ENCODE measurements at places on chromosomes 11 and 22.

DNA sequence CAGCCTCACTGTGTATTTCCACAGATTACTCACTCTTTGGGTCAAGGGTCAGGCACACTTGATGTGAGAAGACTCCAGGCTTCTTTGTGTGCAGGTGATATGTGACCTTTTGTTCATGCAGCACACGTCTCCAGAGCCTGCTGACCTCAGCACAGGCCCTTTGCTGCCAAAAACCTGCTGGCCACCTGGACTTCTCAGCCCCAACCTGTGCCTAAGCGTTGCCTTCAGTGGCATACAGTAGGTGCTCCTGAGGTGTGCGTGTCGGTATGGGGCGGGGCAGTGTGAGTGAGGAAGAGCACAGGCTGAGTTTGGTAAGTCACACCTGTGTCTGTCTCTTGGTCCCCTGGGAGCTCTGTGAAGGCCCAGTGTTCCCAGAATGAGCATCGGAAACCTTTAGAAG lies 58.1 kb downstream of the WNT11 start:
- DNase-seq: no peak

DNA sequence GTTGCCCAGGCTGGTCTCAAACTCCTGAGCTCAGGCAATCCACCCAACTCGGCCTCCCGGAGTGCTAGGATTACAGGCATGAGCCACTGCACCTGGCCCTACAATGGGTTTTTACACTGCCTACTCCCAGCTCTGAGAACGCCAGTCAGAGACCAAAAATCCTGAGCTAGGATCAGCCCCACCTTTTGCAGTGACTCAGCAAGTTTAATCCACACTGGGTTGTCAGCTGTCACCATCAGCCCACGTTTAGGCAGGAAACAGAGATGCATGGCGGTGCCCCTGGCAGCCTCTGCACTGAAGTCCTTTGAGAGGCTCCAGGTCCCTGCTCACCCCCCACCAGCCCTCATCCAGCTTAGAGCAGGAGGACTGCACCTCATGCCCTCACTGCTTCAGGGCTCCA lies 117.6 kb downstream of the ARHGAP8 start:
- no peak for DNase-seq

- DNase-seq: no peak
Observed at GRCh38 chr22:48908547-48908946, 919.1 kb downstream of the BRD1 start.

DNA sequence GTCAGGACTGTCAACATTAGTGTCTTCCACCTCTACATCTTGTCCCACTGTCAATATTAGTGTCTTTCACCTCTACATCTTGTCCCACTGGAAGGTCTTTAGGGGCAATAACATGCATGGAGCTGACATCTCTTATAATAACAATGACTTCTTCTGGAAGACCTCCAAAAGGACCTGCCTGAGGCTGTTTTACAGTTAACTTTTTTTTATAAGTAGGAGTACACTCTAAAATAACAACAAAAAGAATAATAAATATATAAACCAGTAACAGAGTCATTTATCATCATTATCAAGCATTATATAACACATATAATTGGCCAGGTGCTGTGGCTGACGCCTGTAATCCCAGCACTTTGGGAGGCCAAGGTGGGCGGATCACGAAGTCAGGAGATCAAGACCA lies 57.5 kb downstream of the PAK1 start:
- DNase-seq: no peak

DNA sequence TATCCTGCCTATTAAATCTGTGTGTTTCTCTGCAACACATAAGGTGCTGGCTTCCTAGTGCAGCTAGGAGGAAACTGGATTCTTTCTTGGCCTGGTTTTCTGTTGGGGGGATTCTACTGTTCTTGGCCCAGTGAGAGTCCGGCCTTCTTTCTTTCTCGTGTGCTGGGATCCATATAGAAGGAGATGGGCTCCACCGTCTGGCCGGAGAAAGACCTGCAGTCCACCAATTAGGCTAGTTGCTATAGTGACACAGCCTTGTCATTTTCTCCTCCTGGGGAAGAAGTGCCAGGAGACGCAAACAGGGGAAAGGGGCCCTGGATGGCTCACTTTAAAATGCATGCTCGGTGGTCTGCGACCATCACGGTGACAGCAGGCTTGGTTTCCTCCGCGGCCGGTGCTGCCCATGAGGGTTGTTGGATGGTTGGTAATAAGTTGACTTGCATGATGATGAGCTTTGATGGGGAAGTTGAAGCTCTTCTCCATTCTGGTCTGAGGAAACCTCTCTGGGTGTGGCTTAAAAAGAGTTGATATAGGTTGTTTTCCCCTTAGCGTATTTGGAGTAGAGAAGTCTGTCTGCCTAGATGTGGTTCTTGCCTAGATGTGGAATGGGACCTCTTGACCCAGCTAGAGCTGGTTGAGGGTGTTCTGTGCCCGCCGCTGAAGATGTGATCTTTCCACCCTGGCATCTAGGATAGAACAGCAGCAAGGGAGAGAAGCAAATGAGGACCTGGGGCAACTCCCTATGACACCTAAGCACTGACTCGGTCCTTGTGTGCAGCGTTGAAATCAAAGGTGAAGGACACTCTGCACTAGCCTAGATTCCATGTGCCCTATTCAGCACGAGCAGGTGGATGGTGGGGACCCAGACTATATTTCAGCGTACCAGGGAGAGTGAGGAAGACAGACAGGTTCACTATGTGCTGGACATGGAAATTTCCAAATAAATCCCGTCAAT lies 1335.0 kb downstream of the BRD1 start:
- DNase-seq: peak; percentile 77

DNA sequence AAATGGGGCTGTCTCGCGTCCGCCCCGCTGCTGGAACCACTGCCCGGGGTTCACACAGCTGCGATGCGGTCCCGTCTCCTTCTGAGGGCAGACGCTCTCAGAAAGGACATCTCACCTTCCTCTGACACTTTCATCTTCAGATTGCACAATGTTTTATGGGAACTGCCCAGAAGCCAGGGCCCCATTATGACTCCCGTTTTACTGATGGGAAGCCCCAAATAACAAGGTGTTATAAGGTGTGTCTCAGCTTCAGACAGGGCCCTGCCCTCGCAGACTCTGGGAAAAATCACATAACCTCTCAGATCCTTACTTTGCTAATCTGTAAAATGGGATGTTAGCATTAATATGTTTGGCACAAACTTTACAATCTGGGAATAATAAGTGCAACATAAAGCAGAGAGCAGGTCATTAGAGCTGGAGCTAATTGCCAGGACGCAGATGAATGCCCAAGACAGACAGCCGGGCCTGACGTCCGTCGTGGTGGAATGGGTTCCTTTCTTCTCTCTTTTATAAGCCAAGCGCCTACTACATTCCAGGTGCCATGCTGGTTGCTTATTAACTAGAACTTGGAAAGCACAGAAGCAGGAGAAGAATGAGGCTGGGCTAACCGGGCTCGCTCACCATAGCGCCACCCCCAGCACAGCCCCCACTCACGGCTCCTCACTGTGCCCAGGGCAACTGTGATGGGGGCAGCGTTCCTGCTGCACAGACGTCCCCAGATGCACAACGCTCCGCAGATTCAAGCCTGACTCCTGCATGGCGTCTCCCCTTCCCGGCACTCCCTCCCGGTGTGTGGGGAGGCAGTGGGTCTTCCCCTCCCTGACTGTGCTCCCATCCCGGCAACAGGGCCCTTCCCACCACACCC lies 43.8 kb downstream of the TRMU start:
- DNase-seq: no peak

DNA sequence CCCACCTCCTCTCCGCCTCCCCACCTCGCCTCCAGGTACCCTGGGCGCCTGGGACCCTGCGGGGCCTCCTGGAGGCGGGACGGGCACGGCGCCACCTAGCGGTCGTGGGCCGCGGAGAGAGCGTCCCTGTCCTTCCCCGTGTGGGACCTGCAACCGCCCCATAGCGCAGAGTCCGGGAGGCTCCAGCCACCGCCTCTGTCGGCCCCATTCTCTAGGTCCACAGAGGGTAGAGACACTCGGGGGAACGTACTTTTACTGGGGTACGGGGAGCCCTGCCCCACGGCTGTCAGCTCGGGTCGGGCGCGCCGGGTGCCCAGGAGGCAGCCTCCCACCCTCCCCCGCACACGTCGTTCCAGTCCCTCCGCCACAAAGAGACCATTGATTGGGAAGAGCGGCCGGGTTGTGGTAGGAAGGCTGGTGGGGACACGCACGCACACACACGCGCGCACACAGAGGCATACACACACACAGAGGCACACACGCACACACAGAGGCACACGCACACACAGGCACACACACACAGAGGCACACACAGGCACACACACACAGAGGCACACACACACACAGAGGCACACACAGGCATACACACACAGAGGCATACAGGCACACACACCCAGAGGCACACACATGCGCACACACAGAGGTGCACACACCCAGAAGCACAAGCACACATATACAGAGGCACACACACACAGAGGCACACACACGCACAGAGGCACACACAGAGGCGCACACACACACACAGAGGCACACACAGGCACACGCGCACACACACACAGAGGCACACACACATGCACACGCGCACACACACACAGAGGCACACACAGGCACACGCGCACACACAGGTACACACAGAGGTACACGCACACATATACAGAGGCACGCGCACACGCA lies 12.6 kb upstream of the NECTIN1 start:
- DNase-seq: peak; percentile 87

- peak; percentile 93 for DNase-seq
Observed at GRCh38 chr22:31970490-31971444, 26.4 kb downstream of the YWHAH start.

GRCh38 chr11:103997082-103997481 lies 39.4 kb upstream of the DDI1 start:
- no peak for DNase-seq

DNA sequence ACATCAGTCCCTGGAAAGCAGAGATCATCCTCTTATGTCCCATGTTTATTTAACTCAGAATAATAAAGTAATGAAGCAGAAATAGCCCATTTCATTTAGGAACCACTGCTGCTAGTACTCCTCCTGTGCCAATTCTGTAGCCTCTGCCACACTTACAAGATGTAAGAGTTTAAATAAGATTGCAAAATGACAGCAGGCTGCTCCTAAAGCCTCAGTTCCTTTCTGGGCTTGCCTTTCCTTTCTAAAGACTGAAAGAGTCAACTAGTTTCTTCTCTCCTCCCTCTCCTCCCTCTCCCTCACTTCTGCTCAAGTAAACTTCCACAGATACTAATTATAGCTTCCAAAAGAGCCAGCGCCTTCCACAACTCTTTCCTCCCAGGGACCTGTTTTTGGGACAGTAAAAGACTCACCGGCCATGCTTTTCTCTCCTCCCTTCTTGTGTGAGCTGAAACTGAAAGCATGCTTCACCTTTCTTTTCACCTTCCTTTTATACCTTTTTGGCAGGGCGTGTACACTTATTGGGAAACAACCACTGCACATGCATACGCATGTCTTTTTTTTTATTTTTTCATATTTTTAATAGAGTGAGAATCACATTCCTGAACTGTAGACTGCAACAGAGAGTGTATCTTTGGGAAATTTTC lies 26.1 kb upstream of the CARD16 start:
- DNase-seq: no peak

DNA sequence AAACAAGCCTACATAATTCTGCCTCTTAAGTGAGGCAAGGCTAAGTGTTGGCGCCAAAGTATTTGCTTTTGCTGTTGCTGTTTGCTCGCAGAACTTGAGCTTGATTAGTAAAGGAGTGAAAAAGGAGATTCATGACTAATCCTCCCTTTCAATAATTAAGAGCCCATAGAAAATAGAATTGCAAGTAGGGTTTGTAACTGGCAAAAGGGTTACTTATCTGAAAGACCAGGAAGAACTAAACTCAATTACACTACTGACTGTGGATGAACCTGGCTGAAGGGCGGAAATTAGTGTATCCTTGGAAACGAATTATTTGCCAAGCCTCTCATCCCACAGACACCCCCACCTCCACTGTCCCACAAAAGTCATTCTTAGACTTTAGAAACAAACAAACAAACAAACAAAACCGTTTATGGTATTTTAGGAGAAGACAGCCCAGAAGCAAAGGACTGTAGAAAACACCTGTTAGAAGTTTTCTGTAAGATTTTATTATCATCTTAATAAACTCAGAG lies 411 bp upstream of the EXPH5 start:
- no peak for DNase-seq

GRCh38 chr22:21941921-21942320 lies 10.7 kb downstream of the PPM1F start:
- DNase-seq: no peak

- DNase-seq: no peak
Observed at GRCh38 chr11:12321217-12321937, 56.0 kb upstream of the PARVA start.

GRCh38 chr22:20605328-20605727 lies 97.9 kb downstream of the MED15 start:
- no peak for DNase-seq

DNA sequence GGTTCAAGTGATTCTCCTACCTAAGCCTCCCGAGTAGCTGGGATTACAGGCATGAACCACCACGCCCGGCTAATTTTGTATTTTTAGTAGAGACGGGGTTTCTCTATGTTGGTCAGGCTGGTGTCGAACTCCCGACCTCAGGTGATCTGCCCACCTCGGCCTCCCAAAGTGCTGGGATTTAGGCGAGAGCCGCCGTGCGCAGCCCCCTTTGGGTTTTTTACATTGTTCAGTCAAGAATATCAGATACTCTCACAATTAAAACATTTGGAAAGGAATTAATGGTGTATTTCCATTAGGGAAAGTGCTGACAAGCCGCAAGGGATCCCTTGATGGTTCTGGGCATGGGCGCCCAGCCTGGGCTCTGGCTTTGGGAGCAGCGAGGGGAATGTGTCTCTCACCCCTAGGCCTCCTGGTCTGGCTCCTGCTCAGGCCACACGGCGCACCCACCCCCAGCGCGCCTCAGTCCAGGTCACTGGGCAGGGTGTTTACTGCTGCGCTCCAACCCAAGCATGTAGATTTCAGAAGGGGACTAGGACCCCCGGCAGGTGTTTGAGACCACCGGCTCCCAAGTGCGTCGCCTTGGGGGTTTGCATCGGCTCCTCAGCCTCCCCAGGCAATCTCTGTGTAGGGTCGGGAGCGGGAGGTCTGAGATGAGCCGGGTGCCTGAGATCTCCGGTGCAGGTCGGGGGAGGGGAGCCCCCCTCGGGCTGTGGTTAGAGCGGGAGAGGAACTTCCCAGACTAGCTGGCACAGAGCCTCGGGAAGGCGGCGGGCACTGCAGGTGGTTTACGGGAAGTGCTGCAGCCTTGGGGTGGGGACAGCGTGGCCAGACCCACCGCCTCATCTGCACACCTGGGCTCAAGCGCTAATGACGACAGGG lies 809 bp upstream of the IRF7 start:
- DNase-seq: no peak

- DNase-seq: no peak
Observed at GRCh38 chr22:29150701-29151100, 55.0 kb upstream of the EMID1 start.

DNA sequence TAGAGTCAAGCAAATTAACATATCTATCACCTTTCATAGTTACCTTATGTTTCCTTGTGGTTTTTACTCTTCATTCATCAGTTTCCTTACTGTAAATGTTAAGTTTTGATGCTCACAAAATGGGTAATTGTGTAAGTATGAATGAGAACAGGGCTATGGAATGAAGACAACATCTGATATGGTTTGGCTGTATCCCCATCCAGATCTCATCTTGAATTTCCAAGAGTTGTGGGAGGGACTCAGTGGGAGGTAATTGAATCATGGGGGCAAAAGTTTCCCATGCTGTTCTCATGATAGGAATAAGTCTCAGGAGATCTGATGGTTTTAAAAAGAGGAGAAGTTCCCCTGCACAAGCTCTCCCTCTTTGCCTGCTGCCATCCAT lies 107.6 kb downstream of the CCDC34 start:
- DNase-seq: no peak

Measured in GM10248 (cell line).